ENCODE measurements at places on chromosomes 3 and 15.

DNA sequence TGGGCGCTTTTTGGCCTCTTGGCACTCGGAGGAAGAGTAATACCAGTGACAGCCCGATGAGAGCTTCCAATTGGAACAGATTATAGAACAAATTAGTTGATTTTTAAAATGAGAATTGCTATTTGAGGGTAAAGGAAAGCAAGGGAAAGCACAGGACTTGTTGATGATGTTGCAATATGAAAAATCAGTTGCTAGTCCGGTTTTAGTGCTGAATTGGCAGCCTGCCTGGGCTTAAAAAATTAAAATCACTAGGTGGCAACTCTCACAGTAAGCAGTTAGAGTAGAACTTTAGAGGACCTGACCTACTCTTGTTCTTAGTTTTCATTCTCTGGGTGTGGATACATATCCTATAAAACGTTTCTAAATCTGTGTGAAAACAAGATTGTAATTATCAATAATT is 2.1 kb upstream of the SCAANT1 start:
- no peak for DNase-seq

- no peak for DNase-seq
These were observed 43.4 kb downstream of the FEZF2 start for GRCh38 chr3:62329971-62330370.

- no peak for DNase-seq
These were observed 350.6 kb upstream of the IL12A start for GRCh38 chr3:159637883-159638542.

- DNase-seq = no peak
These were observed 22.3 kb upstream of the SMCO1 start for GRCh38 chr3:196537319-196537984.

GRCh38 chr15:48392356-48392755 is 61.1 kb downstream of the DUT start:
- DNase-seq = no peak
